ENCODE measurements at places on chromosomes 1 and 21. TPM values are rescaled to one million over a fixed set of nuclear protein-coding genes. Genes with fewer than 3 reads are reported as not detected.

Gene SLC35F3
- 0.25 TPM for total RNA-seq

- no peak overlapping the region for H3K27ac ChIP-seq
- H3K36me3 ChIP-seq: peaks cover 3% of the 10 kb centered on the region
- H3K27me3 ChIP-seq: peaks cover 15% of the 10 kb centered on the region
- no peak for DNase-seq
- H3K4me3 ChIP-seq: no peak overlapping the region
- H3K4me1 ChIP-seq: peaks cover 6% of the 10 kb centered on the region
Measured at GRCh38 chr1:980602-981395, 1.1 kb downstream of the PERM1 start.

DNA sequence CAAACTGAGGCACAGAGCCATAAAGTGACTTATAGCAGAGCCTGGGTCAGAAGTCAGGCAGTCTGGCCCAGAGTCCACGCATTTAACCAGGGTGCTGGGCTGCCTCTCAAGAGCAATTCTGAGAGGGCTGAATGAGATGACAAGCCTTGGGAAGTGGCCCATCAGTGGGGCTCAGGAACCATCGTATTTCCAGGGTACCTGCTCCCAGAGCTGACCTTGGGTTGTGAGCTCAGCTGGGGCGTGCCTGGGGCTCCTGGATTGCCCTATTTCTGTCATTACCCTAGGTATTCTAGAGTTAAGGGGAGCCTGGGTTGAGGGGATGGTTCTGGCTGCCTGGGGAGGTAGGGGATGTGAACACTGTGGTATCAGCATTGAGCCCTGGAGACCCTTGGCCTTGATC lies 49.4 kb downstream of the LGR6 start:
- H3K4me3 ChIP-seq: no peak overlapping the region
- DNase-seq: no peak
- no peaks in the 10 kb centered on the region for H3K4me1 ChIP-seq
- H3K27ac ChIP-seq: no peak overlapping the region

Gene OR2W3
- total RNA-seq: 0.32 TPM

DNA sequence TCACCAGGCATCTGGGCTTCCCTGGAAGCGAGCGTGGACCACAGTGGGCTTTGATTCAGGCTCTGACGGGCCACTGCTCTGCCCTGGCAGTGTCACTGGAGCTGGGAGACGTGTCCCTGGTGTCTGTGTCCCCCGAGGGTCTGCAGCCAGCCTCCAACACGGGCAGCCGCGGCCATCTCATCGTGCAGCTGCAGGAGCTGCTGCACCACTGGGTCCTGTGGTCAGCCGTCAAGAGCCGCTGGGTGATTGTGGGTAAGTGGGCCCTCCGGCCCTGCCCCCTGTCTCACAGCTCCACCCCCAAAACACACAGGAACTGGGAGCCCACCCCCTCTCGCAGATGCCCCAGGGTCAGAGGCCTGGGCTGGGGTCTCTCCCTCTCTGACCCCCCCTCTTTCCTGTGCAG lies 40.7 kb downstream of the DISP3 start:
- no peak for DNase-seq
- H3K36me3 ChIP-seq: no peaks in the 10 kb centered on the region
- no peak overlapping the region for H3K4me3 ChIP-seq

Gene KCNK2
- total RNA-seq: 5.8 TPM

GRCh38 chr1:25664357-25665199 lies 48.0 kb downstream of the MAN1C1 start:
- peaks cover 55% of the 10 kb centered on the region for H3K4me1 ChIP-seq
- H3K27ac ChIP-seq: no peak overlapping the region
- no peaks in the 10 kb centered on the region for H3K36me3 ChIP-seq
- DNase-seq: no peak

DNA sequence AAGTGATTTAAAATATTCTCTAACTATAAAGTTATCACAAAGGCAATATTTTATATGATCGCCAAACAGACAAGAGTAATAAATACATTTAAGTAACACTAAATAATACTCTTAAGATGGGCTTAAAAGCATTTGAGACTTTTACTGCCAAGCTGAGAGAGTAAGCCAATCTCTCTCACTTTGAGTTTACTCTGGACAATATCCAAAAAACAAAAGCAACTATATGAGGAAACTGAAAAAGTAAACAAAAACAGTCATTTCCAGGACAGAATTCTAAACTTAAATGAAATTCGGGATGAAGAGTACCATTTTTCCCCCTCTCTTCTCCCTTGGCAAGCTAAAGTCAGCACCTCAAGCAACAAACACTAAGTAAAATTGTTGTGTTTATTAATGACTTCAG lies 173.2 kb downstream of the COP1 start:
- H3K36me3 ChIP-seq: peaks cover 28% of the 10 kb centered on the region
- peak overlapping the region; percentile 13 for H3K27ac ChIP-seq
- H3K27me3 ChIP-seq: no peaks in the 10 kb centered on the region
- no peak overlapping the region for H3K4me3 ChIP-seq
- peaks cover 7% of the 10 kb centered on the region for H3K4me1 ChIP-seq

GRCh38 chr1:181423301-181423918 lies 59.9 kb upstream of the CACNA1E start:
- DNase-seq: no peak
- H3K36me3 ChIP-seq: no peaks in the 10 kb centered on the region
- H3K27ac ChIP-seq: no peak overlapping the region
- H3K27me3 ChIP-seq: peaks cover 42% of the 10 kb centered on the region
- no peak overlapping the region for H3K4me3 ChIP-seq

Gene KRTAP10-4
- not detected for total RNA-seq

- peaks cover 2% of the 10 kb centered on the region for H3K36me3 ChIP-seq
- peak overlapping the region; percentile 87 for H3K27ac ChIP-seq
- peak; percentile 76 for DNase-seq
- peak overlapping the region; percentile 25 for H3K4me3 ChIP-seq
Measured at GRCh38 chr1:2240270-2241156, 12.4 kb downstream of the SKI start.

Gene KCNJ9
- total RNA-seq: 0.07 TPM

DNA sequence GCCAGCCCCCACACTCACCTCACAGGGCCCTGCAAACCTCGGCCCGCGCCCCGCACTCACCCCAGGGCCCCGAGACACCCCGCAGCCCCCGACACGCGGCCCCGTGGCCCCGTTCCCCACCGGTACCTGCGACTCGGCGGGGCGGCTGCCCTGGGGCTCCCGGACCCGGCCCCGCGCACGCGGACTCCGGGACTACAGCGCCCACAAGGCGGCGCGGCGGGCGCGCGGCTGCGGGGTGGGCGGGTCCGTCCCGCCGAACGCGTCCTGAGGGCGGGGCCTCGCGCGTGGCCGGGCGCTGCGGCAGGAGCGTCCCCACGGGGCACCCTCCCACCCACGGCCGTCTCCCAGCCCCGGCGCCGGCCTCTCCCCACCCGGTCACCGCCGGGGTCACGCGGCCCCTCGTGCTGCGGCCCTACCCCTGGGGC lies at the start of gene SLC19A1:
Gene SLC19A1 (minus strand): TSS at position 199 of the 425 bp plus-strand sequence. CDS start 4,481 bp downstream, outside the sequence.
- H3K36me3 ChIP-seq: no peaks in the 10 kb centered on the region
- H3K4me3 ChIP-seq: peak within 1 kb of the TSS; percentile 69
- H3K27ac ChIP-seq: no peak within 1 kb of the TSS
- H3K27me3 ChIP-seq: no peaks in the 10 kb centered on the region

DNA sequence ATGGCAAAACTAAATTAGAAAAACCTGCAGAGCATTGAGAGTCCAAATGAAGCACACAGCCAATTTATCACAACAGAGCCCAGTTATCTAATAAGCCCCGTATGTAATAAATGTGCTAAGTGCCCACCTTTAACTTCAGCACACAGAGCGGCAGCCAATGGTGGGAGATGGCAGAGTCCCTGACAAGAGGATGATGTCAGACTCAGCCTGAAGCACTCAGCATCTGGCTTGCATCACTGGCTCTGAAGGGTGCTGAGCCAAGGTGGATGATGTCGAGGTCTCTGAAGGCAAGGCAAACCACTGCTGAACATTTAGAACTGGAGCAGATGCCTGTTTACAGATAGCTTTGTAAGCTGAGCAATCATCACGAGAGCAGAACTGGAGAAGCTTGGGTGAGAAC lies 118.3 kb downstream of the NUF2 start:
- H3K4me3 ChIP-seq: no peak overlapping the region
- peaks cover 37% of the 10 kb centered on the region for H3K4me1 ChIP-seq
- no peaks in the 10 kb centered on the region for H3K36me3 ChIP-seq

DNA sequence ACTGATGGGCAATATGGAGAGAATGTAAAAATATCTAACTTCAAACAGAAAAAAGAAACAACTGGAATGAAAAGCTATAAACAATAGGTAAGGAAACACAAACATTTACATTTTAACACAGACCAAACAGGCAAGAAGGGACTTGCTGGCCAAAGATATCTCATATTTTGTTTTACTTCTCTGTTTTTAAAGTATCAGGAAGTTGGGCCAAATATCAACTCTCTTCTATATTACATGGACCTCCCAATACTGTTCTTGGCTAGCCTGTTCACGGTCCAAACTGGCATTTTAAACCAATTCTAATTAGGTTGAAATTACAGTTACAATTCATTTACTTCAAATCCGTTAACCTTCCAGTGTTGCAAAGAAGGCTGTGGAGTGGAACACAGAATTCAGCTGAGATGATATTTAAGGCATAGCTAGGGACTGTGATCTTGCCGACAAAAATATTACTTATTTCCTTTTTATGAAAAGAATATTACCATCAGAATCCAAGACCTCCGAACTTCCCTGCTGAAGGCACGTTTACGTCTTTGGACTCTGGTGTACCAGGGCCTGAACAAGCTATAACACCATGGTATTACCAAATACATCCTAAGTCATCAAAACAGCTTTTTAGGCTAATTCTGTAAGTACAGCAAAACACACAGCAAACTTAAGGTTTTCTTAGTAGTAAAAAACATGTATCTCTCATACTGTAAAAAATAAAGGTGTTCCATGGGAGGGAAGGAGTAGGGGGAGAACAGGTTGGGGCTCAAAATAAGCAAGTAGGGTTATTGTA lies 165.4 kb downstream of the RUNX1 start:
- peak overlapping the region; percentile 85 for H3K27ac ChIP-seq
- peaks cover 61% of the 10 kb centered on the region for H3K4me1 ChIP-seq
- peaks cover 7% of the 10 kb centered on the region for H3K36me3 ChIP-seq
- no peak for DNase-seq
- H3K4me3 ChIP-seq: peak overlapping the region; percentile 61

DNA sequence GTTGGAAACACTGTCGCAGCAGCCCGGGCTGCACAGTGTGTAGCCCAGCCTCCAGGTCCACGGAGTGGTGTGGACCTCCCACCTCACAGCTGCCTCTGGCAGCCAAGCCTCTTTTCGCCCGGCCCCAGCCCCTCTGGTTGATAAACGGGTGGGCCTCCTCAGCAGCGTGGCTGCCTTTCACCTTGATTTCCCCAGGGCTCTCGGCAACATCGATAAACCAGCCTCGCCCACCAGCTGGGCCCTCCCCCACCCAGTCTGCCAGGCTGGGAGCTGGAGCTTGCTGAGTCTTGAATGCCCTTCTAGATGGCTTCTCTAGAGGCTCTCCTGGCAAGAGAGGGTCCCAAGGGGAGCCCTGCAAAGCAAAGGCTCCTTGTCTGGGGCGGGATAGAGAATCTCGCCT lies 31.0 kb upstream of the LHX4 start:
- no peak for DNase-seq
- no peaks in the 10 kb centered on the region for H3K27me3 ChIP-seq
- peaks cover 5% of the 10 kb centered on the region for H3K36me3 ChIP-seq
- H3K4me3 ChIP-seq: no peak overlapping the region
- no peak overlapping the region for H3K27ac ChIP-seq

DNA sequence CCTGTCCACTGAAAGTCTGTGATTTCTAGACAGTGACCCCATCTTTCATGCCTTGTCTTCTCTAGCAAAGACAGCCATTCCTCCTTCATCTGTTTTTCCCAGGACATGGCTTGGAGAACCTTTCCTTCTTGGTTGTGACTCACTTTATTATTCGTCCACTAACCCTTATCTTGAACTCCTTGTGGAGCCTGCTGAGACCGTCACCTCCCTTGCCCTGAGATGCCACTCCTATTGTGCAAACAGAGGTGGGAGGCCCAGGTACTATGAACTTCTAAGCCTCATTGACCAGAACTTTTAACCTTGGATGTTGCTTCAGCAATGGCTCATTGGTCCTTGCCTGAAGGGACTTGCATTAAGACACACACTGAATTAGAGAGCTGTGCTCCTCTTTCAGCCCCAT lies 117.5 kb downstream of the FOXD2 start:
- H3K4me1 ChIP-seq: peaks cover 14% of the 10 kb centered on the region
- H3K4me3 ChIP-seq: no peak overlapping the region
- peaks cover 58% of the 10 kb centered on the region for H3K27me3 ChIP-seq
- no peak overlapping the region for H3K27ac ChIP-seq
- no peaks in the 10 kb centered on the region for H3K36me3 ChIP-seq
- no peak for DNase-seq

GRCh38 chr1:150683914-150684313 lies 13.0 kb downstream of the GOLPH3L start:
- no peak overlapping the region for H3K27ac ChIP-seq
- H3K36me3 ChIP-seq: peaks cover 17% of the 10 kb centered on the region
- H3K4me3 ChIP-seq: no peak overlapping the region
- no peak for DNase-seq

GRCh38 chr1:36304970-36305914 lies 926 bp upstream of the SH3D21 start:
- peaks cover 32% of the 10 kb centered on the region for H3K36me3 ChIP-seq
- H3K27ac ChIP-seq: peak overlapping the region; percentile 90
- no peaks in the 10 kb centered on the region for H3K27me3 ChIP-seq
- H3K4me3 ChIP-seq: peak overlapping the region; percentile 99

Gene HFM1
- 7.4 TPM for total RNA-seq

GRCh38 chr1:145962157-145963102 lies 1.9 kb downstream of the ANKRD34A start:
- H3K4me3 ChIP-seq: peak overlapping the region; percentile 86
- DNase-seq: no peak
- no peak overlapping the region for H3K27ac ChIP-seq
- H3K27me3 ChIP-seq: peaks cover 49% of the 10 kb centered on the region

Gene DENND2D
- 4.8 TPM for total RNA-seq

DNA sequence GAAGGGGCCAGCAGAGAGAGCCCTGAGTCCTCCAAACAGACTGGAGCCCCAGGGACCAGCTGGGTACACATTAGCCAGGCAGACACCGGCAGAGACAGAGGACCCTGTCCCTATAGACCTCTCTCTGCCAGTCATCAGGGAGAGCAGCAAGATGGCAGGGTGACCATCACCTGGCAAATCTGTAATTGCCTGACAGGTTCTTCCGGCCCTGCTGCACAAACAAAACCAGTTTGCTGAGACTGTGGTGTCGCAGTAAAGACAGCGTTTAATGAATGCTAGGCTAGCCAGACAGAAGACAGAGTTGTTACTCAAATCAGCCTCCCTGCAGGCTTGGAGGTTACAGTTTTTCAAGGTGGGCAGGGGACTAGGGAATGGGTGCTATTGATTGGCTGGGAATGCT lies 618.9 kb downstream of the NPHP4 start:
- DNase-seq: no peak
- no peak overlapping the region for H3K27ac ChIP-seq
- H3K36me3 ChIP-seq: no peaks in the 10 kb centered on the region
- peaks cover 10% of the 10 kb centered on the region for H3K27me3 ChIP-seq

Gene ACTN2
- 2.2 TPM for total RNA-seq
